Activated CD4-positive, alpha-beta T cell treated with anti-CD3 and anti-CD28 coated beads for 48 hours (primary cell): ENCODE measurements at places on chromosomes 4 and X.

- no peak for DNase-seq
These were observed 166.1 kb downstream of the GRIA3 start for GRCh38 chrX:123350226-123350625.

DNA sequence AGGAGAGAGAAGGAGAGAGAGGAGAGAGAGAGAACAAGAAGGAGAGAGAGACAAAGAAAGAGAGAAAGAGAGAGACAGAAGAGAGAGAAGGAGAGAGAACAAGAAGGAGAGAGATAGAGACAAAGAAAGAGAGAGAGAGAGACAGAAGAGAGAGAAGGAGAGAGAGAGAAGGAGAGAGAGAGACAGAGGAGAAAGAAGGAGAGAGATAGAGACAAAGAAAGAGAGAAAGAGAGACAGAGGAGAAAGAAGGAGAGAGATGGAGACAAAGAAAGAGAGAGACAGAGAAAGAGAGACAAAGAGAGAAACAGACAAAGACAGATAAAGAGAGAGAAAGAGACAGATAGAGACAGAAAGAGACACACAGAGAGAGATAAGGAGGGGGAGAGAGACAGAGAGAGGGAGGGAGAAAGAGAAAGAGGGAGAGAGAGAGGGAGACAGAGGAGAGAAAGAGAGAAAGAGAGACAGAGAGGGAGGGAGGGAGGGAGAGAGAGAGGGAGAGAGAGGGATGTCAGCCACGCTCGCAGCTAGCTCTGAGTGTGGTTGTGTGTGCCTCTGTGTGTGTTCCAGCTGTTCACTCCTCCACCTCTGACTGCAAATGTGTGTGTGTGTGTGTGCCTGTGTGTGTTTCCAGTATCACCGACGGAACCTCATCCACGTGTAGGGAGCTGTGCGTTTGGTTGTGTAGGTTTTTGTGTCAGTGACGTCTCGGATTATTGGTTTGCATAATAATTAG, 105.8 kb downstream of the CRLF2 start:
- no peak for DNase-seq

GRCh38 chr4:153521999-153522801, 56.0 kb downstream of the TMEM131L start:
- DNase-seq = peak; percentile 81

GRCh38 chrX:42778096-42778495, at the start of gene PPP1R2C:
Gene PPP1R2C (minus strand): TSS chrX:42778163. CDS start chrX:42778079, 84 bp downstream.
- DNase-seq = no peak

DNA sequence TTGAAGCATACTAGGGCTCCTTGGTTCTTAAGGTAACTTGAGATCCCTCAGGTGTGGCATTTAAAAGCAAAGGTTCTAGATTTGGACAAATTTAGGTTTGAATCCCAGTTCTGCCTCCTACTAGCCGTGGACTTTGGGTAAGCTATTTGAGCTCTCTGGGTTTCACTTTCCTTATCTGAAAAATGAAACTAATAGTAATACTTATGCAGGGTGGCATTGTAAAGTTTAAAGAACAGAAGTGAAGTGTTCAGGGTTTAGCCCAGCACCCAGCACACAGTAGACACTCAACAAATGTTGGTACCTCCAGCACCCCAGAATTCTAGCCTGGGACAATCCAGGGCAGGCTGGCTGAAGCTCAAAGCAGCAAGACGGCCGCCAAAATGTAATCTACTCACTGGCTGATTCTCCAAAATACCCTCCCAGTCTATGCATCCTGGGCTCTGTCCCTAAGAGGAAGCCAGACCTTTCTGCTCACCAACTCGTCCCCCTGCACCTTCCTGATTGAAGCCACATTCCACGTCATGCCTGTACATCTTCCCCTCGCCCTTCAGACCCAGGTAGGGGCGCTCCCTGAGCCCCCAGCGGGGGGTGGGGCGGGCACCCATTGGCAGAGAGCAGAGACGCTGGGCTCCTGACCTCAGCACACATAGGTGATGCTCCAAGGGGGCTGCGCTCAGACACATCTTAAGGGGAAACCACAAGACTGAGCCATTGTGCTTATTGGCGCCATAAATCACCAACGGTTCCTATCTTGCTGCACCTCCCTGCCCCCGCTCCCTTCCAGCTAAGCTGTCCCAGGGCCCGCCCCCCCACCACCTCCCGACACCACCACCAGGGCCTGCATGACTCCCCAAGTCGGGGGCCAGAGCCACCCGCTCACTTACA, 160.6 kb downstream of the BCOR start:
- peak; percentile 17 for DNase-seq

DNA sequence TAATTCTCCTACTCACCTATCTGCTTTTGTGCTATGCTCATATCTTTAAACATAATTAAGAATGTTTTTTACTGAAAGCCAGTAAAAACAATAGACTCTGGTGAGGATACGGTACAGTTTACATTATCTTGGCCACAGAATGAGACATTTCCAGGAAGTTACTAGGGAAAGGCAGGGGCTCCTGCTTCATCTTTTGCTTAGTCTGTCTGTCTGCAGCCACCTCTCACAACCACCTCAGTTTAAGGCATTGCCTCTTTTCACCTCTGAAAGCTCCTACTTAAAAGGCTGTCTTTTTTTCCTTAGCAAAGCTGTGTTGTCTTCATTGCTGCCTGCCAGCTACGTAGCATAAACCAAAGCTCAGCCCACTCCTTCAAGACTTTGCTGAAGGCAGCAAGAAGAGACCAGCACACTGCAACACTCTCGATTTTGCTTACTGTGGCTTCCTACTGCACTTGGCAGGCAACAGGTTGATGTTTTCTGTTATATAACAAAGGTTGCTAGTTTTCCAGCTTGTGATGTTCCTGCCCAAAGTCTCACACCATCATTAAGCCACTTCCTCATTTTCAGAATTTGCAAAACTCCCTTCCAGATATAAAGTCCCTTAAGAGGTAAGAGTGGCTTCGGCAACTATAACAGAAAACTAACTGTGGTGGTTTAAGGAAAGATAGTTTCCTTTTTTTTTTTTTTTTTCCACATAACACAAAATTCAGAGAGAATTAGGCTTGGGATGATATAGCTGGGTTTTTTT, 432.9 kb downstream of the GRXCR1 start:
- no peak for DNase-seq

DNA sequence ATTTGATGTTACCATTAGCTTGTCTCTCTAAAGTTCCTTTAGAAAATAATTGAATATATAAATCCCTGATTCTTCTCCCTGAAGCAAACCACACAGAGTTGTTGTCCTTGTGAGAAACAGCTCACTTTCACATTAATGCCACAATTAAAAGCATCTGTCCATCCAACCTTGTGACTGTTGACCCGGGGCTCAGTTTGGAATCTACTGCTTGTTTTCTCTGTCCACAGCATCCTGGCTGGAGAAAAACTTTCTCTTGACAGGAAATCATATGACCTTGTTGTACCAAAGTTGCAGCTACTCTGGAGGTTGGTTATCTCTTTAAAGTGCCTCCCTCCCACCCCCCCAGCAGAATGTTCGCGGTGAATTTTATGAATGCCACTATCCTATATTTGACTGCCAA, 3.1 kb downstream of the PRKG2 start:
- no peak for DNase-seq

DNA sequence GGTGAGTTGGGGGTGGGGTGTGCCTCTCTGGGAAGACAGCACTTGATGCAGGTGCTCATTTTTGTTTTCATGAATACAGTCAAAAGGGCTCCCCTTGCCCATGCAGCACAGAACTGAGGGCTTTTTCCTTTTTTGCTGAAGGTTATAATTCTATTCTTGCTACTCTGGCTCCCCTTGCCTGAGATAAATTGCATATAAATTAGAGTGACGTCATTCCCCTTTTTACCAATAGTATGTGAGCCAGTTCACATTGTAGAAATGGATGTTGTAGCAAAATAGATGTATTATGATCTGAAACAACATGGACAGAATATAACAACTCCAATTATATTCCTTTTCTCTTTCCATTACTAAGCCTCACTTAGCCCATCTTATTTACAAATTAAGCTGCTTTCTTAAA, 28.4 kb downstream of the CXorf58 start:
- DNase-seq = no peak

GRCh38 chrX:34778916-34779315, 121.8 kb upstream of the TMEM47 start:
- DNase-seq = no peak

DNA sequence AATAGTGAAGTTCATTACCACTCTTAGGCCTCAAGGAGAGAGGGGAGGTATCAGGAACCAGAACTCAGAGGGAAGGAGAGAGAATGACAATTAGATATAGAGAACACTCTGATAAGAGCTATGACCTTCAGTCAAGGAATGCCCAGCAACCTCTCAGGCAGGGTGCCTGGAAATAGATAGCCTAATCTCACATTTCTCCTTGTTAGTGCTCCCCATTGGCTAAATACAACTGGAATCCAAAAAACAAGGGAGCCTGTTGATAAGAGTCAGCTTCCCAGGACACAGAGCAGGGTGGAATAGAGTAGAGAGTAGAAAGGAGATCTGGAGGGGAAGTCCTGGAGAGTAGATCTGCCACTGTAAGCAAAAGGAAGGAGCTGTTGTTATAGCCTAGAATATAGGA, 62.1 kb downstream of the DCX start:
- no peak for DNase-seq

DNA sequence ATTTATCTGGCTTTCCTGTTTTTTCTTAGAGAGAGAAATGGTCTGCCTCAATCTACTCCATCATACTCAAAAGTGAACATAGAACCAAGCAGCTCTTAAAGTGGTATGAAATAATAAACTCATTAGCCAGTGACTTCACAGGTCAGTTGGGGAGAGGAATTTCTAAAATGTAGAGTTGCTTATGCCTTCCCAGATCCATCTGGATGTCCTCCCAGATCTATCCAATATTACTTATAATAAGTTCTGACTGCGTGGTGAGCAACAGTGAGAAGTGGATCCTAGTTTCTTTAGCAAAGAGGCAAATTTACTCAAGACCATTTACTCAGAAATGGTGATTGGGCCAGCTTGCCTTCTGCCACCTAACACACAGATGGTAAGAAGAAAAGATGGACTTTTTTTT, 748.0 kb downstream of the PCDH18 start:
- no peak for DNase-seq

DNA sequence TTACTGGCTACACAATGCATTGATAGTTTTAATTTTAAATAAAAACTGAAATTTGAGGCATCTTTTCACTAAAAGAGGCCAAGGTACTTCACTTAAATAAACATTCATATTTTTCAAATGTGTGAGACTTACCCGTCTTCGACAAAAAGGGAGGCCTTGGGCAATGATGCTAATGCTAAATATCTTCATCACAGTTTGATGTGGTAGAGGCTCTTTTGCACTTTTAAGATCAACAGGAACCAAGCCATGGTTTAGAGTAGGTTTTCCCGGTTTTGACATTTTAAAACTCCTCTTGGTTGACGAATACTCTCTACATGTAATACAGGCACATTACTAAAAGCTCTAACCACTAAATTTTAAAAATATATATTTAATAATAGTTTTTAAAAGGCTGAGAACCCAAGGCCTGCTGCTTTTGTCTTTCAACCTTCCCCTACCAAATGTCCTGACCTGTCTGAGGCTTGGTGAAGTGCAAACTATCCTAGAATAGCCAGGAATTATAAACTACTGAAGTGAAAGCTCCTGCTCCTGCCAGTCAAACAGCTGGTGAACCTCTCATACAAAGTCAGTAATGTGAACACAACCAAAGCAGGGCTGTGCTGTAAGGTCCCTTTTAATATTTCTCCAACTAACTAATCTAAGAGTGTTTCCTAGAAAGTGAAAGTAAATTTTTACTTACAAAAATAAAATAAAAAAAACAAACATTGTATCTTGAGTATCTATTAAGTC, 153.7 kb downstream of the FBXW7 start:
- no peak for DNase-seq

DNA sequence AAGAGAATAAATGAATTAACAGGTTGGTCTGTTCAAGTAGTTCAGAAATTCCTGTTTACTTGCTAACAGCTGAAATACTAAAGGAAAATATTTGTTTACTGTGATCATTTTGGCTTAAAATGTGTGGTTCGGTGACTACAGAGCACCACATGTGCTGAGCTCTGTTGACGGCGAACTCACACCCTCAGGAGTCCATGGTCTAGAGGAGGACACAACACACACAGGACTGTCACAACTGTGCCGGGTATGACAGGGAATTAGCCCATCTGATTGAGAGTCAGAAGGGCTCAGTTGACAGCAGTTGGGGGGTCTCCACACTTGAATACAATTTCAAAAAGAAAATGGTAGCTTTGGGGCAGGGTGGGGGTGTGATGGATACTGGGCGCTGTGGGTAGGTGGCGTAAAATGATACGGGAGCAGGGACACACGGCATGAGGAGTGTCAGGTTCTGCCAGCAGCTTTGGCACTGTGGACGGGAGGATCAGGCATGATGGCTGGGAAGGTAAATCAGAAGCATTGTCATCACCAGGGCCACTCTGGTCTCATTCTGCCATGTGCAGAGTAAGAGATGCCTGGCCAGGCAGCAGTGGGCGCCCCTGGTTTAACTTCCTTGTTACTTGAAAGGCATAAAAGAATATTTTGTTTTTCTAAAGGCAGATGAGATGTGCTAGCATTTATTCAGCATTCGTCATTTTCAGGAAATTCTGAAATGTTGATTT, 33.3 kb downstream of the CLDN22 start:
- no peak for DNase-seq

GRCh38 chr4:185683896-185684295, 128.1 kb downstream of the SORBS2 start:
- DNase-seq = no peak

GRCh38 chr4:168183717-168184571, 91.6 kb downstream of the ANXA10 start:
- DNase-seq = no peak

DNA sequence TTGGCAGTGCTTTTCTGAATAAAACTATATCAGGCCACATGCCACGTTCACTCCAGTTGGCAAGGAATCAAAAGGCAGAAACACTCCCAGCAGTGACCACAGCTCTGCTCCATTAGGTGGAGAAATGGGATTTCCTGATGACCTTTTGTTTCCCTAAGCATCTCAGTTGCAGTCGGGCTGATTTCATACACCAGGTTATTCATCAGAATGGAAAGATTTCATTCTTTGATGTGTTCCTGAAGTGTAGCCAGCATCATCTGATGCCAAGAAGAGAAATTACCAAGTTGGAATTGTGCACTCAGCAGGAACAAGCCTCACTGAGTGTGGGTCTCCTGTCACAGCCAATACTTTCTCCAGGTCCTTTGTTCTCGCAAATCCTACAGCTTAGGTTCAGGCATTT, 193.7 kb downstream of the SPATA18 start:
- no peak for DNase-seq

- no peak for DNase-seq
These were observed 118.0 kb upstream of the PPARGC1A start for GRCh38 chr4:24007860-24008261.

- DNase-seq = no peak
These were observed 691.5 kb upstream of the POU3F4 start for GRCh38 chrX:82816562-82816961.

DNA sequence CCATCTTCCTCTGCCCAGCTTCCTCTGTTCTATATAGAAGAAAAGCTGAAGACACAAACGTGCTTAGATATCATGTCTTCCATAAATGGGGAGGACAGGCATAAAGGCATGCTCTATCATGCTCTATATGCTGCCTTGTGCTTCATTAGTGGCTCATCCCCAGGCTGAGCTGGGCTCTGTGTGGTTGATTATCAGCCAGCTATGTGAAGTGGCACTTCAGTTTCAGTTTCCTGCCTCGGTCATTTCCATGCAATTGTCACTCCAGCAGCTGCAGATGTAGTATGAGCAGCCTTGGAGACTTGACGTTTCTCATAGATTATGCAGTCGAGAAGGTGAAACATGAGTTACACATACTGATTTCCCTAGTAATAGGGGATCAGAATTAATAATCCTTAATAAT, 106.2 kb downstream of the SYTL5 start:
- DNase-seq = no peak
